ENCODE measurements at places on chromosomes 13 and 19.

DNA sequence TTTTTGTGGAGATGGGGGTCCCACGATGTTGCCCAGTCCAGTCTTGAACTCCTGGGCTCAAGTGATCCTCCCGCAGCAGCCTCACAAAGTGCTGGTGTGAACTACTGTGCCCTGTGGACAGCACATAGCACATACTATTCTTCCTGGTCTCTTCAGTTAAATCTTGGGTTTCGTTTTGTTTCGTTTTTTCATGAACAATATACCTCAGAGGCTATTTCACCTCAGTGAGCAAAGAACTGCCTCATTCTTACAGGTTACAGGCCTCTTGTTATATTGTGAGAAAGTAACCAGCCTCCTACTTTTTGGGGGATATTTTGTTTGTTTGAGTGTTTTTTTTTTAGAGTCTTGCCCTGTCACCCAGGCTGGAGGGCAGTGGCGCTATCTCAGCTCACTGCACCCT is 1.3 kb upstream of the C3 start:
- no peak for DNase-seq

- DNase-seq: peak; percentile 19
Observed at GRCh38 chr13:44439452-44440024, 65.9 kb downstream of the SERP2 start.

DNA sequence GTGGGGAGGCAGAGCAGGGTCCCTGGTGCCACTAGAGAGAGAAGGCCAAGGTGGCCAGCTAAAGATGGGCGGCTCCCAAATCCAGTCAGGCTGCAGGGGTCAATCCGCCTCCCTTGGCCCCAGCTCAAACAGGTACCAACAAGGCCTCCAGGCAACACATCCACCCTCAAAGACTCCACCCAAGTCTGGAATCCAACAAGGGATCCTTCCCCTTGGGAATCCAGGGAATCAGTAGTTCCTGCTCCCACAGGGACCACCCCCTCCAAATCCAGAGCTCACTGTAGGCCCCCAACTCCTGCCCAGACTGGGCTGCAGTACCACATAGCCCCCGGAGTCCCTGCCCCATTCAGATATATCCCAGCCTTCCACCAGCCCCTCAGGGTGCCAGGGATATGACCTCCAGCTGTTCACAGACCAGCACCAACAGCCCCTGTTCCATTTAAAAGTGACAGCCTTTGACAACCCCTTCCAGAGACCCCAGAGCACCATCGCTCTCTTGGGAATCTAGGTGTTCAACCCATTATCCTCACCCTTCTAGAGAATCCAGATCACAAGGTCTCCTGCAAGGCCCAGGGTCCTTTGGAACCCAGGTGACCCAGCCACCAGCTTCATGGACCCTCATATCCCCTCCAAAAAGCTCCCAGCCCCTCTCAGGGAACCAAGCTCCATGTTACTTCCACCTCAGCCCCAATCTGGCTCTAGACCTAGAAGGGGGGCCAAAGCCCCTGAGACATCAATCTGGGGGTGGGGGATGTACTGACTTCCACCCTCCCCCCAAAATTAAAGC is 3.2 kb downstream of the ERF start:
- DNase-seq: no peak

DNA sequence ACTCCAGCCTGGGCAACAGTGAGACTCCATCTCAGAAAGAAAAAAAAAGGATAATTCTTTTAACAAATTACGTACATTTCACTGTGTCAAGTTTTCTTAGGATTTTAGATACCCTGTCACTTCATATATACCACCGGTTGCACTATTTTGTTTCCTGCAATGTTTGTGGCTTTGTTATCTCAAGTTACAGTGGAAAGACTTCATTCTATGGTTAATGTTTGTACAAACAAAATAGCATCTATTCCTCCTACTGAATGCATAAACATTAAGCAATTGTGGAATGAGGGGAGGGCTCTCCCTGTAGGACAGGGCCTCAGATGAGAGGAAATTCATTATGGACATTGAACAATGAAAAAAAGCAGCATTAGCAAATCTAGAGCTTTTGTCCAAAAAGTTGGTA is 120.1 kb downstream of the DNAJC3 start:
- no peak for DNase-seq

DNA sequence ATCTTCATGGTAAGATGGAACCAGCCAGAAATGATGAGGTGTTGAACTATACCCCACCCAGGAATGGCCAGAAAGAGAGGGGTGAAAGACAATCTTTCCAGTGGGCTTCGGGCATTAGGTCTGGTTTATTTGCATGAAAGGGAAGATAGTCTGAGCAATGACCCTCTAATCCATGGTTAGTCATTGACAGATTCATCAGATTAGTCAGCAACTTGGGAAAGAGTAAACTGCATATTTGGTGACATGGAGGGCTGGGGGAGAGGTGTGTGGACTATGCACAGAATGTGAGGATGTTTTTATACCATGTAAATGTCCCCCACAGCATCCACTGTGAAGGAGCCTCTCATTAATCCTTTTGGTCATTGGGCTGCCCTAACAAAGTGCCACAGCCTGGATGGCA is 30.1 kb upstream of the USP12 start:
- DNase-seq: no peak

DNA sequence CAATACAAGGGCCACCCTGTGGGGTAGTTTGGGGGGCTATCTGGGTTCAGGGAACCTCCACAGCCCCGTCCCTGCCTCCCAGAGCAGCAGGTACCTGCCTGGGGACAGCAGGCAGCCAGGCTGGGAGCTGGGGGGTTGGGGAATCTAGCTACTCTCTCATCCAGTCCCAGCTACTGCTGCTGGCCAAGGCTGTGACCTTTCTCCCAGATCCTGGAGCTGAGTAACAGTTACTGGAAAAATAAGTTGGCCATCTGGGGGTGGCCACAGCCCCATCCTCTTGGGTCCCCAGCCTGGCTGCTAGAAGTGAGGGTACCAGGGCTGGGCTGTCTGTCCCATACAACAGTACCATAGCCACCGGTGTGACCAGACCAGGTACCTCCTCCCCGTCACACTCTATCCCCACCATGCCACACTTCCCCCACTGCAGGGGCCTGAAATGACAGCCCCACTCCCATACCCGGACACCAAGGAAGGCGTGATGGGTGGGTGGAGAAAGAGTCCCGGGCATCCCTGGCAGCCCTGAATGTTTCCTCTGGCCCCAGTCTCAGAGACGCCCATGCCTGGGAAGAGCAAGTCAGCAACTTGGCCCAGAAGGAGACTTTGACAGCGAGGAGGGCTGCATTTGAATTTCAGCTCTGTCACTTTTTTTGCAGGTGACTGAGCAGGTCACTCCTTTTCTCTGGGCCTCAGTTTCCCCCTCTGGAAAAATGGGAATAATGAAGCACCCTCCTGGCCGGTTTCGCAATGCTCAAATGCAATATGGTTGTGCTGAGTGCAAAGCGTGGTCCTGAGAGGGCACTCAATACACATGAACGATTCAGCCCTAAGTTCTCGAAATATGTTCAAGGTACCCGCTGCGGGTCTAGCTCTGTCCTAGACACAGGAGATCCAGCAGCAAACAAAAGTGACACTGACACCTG is 30.7 kb upstream of the NFIC start:
- DNase-seq: peak; percentile 43

GRCh38 chr19:23321953-23322549 is 71.9 kb upstream of the ZNF724 start:
- no peak for DNase-seq

- no peak for DNase-seq
Observed at GRCh38 chr13:56501750-56502149, 639.0 kb upstream of the PRR20A start.

DNA sequence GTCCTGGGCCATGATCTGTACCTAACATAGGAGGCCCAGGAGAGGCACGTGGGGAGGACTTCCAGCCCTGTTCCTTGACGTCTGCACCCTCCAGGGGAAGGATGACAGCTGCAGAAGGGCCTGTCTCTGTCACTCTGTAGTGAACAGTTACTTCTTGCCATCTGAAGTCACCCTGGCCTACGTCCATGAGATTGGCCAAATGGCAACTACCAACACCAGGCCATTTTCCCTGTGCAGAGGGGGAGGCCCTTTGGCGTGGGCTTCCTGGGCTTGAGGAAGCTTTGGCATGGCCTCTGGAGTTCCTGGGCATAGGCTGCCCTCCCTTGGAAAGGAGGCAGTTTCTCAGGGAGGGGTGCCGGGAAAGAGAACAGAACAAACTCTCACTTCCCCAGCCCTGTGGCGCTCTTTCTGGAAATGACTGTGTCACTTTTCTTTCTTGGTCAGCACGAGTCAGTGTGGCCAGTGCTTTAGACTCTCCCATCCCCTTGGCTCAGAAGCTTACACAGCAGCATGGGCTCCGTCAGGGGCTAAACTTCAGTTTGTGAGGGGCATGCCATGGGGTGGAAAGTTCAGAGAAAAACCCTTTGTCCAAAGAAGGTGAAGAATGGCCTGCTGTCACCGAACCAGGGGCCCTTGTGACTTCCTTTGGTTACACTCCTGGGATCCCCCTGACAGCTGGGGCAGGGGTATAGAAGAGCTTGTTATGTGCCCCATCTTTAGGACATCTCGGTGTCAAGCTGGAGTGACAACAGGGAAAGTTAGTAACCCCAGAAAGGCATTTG is 5.3 kb downstream of the CARM1 start:
- DNase-seq: no peak

GRCh38 chr19:54106716-54107115 is 4.1 kb downstream of the NDUFA3 start:
- DNase-seq: no peak

- peak; percentile 41 for DNase-seq
Observed at GRCh38 chr19:5293612-5294378, 46.8 kb downstream of the PTPRS start.

DNA sequence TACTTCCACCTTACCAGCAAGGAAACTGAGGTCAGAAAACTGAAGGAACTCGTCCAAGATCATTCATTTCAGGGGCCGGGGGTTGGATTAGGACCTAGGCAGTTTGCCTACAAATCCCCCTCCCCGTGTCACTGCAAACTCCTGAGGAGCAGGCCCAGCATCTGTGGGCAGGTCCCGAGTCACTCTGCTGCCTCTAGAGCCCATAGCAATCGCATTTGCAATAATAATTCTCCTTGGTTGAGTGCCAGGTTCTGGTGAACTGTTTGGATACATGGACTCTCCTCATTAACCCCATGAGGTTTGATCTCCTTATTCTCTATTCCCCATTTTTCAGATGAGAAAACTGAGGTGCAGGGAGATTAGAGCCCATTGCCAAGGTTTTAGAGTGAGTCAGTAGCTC is 903 bp downstream of the PIN1 start:
- peak; percentile 51 for DNase-seq
